CD4-positive, alpha-beta T cell treated with Interleukin-6 at 100 ng/mL for 8 hours (primary cell): ENCODE measurements at places on chromosomes 12 and 14.

DNA sequence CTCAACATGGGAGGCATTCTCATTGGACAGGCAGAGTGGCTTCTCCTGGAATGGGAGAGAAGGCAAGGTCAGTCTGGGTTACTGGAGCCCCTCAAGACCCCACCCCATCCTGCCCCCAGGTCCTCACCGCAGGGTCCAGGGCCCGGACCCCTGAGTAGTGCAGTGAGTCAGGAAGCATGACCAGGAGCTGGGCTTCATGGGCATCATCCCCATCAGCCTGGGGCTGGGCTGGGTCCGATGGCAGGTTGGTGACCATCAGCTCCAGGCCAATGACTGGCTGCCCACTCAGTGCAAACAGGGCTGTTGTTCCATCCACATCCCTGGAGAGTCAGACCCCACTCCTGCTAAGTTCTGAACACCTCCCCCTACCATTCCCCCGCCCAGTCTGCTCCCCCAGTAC, 13.1 kb downstream of the ITGA7 start:
- DNase-seq = no peak

- DNase-seq = no peak
Observed at GRCh38 chr12:96770219-96771102, 136.6 kb upstream of the NEDD1 start.

GRCh38 chr12:105823810-105824209, 314.9 kb downstream of the NUAK1 start:
- DNase-seq = no peak

GRCh38 chr14:59254911-59255545, 66.6 kb downstream of the DAAM1 start:
- no peak for DNase-seq

GRCh38 chr14:33249233-33249820, 310.6 kb downstream of the NPAS3 start:
- DNase-seq = no peak

DNA sequence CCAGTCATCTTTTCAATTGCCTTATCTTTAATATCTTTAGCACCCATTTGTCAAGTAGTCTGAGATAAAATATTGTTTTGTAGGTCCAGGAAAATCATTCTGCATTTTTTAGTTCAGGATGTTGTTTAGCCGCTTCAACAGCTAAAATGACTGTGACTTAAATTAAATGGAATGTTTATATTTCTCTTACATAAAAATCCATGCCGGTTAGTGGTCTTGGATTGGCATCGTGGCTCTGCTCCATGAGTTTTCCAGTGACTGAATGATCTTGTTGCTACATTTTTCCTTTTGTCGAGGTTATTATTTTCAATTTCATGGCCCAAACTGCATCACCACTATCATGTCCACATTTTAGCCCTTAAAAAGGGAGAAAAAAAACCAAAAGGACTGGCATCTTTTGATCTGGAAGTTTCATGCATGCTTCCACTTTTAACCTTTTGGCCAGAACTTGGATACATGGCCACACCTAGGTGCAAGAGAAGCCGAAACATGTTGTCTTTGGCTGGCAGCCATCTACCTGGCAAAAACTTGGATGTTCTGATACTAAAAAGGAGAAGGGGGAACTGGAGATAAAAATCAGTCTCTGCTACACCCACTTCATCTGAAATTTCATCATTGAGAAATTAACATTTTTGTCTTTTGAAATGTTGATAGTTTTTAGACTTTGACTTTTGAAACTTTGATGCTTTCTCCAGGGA, 142.4 kb downstream of the OTOGL start:
- no peak for DNase-seq

DNA sequence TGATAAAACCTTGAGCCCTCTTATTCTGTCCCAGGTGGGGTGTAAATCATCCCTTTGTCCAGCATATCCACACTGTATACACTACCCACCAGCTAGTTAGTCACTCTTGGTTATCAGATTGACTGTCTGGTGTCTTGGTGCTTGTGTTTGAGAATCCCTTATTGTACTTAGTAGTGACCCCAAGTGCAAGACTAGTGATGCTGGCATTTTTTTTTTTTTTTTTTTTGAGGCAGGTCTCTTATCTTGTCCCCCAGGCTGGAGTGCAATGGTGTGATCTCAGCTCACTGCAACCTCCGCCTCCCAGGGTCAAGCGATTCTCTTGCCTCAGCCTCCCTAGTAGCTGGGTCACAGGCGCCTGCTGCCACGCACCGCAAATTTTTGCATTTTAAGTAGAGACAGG, 5.8 kb downstream of the VRK1 start:
- DNase-seq = no peak

DNA sequence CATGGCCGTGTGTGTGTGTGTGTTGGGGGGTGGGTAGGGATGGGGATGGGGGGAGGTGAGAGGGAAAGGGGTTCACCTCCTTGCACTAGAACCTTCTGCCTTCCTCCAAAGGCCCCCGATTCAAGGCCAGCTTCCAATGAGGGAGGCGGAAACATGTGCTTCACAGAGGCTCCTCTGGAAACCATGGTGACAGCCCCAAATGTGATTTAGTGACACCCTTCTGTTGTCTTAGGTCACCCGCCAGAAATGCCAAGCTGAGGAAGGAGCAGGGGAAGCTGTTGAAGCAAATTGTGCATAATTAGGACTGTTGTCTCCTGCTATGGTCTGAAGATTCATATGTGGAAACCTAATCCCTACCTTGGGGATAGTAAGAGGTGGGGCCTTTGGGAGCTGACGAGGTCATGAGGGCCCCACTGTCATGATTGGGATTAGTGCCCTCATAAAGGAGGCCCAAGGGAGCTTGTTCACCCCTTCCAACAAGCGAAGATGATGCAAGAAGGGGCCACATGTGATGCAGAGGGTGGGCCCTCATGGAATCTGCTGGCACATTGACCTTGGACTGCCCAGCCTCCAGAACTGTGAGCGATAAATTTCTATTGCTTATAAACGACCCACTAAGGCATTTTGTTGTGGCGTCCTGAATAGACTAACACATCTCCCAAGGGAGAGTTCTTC, 95.2 kb downstream of the AACS start:
- no peak for DNase-seq

- DNase-seq = no peak
Observed at GRCh38 chr12:2498964-2499500, 295.7 kb upstream of the FKBP4 start.

DNA sequence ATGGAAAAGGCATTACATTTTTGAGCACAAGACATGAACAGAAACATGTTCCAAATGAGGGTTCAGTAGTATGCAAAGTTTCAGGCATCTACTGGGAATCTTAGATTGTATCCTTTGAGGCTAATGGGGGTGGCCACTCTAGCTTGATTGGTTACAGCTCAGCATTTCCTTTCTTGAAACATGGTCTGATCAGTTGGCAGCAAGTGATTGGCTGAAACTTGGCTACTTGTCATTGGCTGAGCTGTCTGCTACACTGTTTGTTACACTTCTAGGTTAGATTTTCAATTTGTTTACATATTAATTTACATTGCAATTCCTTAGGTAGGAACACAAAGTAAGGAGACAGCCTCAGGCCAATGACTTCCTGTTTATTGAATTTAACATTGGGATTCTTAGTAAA, 918.0 kb upstream of the SEL1L start:
- DNase-seq = no peak

DNA sequence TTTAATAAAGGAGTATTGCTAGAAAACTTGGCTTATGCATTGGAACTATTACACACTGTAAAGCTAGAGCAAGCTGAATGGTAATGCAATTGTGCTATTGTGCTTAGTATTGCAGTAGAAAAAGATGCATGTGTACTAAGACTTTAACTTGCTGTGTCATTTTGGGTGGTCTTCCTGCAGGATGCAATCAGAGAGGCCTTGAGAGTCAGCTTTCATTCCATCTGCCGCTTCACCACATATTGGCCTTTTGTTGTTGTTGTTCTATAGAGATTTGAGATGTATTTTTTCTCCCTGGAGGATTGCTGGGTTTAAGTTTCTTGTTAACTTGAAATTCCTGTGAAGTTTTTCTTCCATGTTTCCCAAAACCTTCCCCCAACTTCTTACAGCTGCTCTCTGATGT, 449.7 kb downstream of the TMTC2 start:
- DNase-seq = no peak

GRCh38 chr12:60308366-60308991, 712.6 kb downstream of the SLC16A7 start:
- DNase-seq = no peak

- no peak for DNase-seq
Observed at GRCh38 chr12:84186433-84186832, 726.2 kb downstream of the SLC6A15 start.

DNA sequence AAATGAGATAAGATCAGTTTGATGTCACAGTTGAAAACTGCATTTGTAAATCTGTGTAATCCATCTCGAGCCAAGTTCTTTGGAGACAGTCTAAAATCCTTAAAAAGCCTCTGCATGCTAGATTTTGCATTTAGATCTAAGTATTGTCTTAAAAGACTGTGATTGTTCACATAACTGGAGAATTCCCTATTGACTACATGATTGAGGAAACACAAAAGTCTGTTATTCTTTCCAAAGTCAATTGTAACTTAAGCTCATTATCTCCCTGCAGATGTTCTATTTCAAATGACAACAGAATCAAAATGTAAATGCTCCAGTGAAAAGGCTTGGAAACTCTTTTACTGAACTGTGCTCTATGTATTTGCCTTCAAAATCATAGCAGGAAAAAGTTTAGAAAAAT, 77.8 kb downstream of the MYF5 start:
- no peak for DNase-seq
